NCI-H1694 (cell line): ENCODE measurements at places on chromosomes 3 and 15.

DNA sequence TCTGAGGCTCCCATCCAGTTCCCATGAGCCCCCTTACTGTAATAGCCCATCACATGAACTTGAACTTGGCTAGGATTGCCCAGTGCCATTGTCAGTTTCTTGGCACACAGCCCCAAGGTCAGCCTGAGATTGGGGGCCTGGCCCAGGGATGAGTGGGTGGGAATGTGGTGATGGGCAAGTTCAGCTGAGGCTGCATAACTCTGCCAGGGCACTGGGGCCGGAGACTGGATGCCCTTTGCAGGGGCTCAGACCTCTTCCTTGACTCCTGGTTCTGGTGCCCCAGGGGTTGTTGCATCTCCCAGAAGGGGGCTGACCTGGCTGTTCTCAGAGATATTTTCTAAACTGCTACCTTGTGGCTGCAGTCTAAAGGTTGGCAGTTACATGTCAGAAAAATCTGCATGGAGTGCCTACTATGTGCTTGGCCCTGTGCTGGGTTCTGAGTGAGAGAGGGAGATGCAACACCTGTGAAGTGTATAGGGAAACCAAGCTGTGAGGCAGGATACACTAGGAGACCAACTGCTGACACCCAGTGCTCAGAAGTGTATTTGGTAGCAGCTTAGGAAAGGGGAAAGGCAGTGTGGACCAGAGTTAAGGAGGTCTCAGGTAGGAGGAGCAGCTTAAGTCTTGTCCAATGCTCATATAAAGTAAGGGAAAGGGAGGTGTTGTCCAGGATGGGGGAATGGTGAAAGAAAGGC lies 74.8 kb upstream of the PRR23C start:
- DNase-seq, result no peak

- no peak for DNase-seq
Measured at GRCh38 chr15:23687143-23687470, at the start of gene NDN. NDN (minus strand) TSS chr15:23687305; CDS start chr15:23687217, 88 bp downstream.

DNA sequence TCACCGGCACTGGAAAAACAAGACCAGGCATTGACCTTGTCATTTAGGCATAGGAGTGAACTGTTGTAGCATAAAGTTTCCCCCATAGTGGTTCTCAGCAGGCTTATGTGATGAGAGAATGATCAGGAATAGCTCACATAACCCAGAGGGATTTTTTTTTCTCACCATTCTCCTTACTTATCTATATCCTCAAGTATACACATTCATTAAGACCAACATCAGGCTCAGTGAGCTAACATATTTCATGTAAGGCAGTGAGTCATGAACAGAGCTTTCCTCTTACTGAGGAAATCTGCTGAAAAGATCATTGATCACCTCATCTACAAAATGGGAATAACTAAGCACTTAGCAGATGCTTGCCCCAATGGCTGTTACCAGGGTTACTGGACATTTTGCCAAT lies 396.6 kb upstream of the TMCO5A start:
- DNase-seq, result no peak

GRCh38 chr3:153437666-153438065 lies 275.6 kb downstream of the RAP2B start:
- DNase-seq, result no peak

GRCh38 chr3:47394881-47395280 lies 14.1 kb downstream of the PTPN23 start:
- DNase-seq, result peak; percentile 58

GRCh38 chr15:89740137-89740536 lies 10.9 kb downstream of the MESP1 start:
- DNase-seq, result peak; percentile 70

DNA sequence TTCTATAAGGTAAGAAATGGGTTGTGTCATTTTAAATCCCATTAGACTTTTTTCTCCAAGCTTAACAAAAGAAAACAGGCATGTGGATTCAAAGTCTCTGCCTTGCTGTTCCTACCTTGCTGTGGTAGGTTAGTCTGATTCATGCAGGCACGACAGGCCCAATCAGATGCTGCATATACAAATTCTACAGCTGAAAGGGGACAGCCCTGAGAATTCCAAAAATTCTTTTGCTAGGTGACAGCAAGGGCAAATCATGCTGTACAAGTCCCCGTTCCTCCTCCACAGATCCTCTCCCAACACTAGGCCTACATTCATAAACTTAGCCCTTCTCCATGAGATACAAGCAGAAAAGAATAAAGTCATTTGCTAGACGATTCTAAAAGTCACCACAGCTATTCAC lies 161.2 kb upstream of the THBS1 start:
- DNase-seq, result no peak

GRCh38 chr15:69480932-69481331 lies 28.3 kb downstream of the RPLP1 start:
- DNase-seq, result no peak

DNA sequence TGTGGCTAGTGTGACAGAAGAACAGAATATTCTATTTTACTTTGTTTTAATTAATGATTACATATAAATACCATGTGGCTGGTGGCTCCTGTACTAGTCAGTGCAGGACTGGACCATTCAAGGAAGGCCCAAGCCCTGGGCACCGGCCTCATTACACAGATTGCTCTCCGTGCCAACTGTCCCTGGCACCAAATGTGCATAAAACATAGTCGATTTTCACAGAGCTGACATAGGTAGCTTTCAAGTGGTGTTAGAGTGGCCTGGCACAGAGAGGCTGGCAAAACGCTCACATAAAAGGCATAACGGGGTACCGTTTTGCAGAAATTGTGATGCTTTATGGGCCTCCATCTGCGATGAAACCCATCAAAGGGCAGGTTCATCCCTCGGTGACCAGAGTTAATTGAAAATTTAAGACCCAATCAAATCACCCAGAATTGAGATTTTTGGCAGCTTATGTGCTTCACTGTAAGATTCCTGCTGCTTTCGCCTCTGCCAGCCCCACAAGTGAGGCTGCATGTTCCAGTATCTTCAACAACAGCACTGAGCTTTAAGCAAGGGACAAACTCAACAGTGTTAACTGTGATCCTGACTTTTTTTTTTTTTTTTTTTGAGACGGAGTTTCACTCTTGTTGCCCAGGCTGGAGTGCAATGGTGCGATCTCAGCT lies 25.9 kb downstream of the RFTN1 start:
- DNase-seq, result no peak

- no peak for DNase-seq
Measured at GRCh38 chr3:112460519-112461195, 38.6 kb downstream of the BTLA start.

- DNase-seq, result no peak
Measured at GRCh38 chr15:89704411-89704810, 13.8 kb downstream of the WDR93 start.

DNA sequence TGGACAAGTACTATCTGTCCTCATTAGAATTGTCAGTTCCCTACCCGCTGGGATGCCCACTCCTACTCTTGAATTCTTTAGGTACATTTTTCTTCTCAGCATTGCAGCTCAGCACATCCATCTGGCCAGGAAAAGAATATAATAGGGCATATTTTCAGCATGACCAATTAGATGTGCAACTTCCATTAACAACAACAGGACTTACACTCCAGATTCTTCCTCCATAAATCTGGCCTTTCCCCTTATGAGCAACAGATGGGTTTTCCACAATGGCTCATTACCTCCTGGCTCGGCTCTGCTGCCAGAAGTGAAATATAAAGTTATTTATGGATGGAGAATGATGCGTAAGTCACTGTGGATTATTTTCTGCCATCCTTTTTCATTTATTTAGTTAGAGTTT lies 443.8 kb upstream of the TGFBR2 start:
- DNase-seq, result no peak

DNA sequence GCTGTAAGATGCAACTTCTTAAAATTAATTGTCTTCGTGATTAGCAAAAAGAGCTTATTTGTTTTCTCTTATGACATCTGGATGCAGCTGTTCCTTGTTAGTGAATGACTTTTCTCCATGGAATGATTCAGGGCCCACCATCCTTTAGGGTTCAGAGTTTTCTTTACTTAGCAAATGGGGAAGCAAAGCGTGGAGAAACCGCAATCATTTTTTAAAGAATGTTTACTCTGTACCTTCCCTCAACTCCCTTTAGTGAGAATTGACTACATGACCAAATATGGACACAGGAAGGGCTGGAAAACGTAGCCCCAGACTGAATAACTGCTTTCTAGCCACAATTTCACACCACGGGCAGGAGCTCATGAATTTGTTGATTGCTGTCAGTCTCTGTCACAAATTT lies 130.1 kb downstream of the EDEM1 start:
- no peak for DNase-seq

DNA sequence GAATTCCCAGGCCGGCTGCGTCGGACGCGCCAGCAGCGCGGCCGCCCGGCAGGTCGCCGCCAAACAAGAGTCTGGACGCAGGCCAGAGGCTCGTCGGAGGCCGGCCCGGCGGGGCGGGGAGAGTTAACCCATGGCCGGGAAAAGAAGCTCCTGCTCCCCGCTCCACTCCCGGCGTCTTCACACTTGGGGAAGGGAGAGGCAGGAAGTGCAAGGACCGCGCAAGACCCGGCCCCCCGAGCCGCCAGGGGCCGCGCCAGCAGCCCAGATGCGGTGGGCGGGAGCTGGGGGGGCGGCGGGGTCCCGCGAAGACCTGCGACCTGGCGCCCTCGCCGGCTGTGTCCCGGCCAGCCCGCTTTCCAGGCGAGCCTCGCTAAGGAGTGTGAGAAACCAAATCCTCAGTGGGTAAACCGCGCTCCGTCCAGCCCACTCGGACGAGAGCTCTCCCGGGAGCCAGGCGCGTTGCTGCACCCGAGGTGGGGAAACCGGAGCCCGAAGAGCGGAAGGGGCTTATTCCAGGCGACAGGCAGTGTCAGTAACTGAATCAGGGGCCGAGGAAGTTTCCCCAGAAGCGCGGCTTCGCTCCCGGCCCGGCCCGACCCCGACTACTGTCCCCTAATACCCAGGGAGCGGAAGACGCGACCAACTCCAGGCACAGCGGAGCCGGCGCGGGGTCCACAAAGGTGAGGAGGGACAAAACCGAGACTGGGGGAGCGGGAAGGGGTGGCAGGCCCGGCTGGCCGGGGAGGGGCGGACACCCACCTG lies 721 bp downstream of the ADAMTS7 start:
- DNase-seq, result no peak

DNA sequence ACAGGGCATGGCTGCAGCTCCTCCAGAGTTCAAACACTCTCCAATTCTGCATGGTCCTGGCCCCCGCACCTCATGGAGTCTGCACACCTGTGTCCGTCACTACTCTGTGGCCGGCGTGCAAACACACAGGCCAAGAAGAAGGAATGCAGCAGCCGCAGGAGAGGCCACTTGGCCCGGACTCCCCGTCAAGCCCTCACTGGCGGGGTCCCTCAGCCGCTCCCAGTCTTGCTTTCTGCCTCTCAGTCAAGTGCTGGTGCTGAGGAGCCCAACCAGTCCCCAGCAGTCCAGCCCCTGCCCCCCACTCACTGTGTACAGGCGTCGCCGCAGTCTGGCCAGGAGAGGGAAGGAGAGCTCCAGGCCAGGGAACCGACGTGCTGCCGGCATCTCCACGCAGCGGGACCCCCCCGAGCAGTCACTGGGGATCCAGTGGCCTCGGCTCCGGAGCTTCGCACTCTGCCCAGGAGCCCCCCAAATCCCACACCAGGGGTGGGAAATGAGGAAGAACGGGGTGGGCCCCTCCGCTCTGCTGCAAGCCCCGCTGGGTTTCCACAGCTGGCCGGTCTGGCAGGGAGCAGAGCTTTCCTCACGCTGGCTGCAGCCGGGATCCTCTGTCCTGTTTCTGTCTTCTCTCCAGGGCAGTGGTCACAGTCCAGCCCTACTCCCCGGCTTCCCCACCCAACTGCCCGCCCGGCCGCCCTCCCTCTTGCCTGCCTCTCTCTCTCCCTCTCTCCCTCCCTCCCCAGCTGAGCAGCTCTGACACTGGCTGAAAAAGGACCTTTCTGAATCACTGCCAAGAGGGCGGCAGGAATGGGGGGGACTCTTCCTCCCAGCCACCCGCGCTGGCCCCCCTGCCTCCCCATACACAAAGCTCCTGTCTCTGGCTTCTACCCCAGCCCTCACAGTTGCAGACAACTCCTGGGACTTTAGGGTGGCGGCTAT lies 16.0 kb downstream of the TNK2 start:
- no peak for DNase-seq

DNA sequence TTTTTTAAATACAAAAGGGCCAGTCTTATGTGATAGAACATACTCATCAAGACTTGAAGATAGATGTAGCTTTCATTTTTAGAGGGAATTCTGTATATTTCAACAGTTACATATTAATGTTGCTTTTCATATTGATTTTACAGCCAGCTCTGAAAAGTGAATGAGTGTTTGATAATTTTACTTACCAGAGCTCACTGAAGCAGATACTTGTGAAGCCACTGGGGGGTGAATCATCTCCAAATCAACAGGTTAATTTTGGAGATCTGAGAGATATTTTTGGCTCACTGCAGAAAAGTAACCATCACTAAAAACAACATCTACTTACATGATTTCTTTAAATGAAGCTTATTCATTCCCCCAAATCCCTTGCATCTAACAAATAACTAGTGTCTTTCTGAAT lies 24.7 kb downstream of the TNFAIP8L3 start:
- no peak for DNase-seq

DNA sequence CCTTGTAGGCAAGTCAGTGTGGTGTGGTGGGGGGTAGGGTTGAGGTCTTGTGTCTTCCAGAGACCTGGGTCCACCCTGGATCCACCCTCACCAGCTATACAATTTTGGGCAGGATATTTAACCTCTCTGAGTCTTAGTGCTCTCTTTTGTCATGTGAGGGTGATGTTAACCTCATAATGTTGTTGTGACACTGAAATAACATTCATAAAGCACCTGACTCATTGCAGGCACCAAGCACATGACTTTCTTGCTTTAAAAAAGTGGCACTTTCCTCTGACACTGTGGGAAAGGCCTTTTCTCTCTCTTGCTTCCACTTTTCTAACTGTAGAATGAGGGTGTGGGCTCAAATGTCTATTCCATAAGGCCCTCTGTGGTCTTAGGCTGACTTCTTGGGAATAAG lies 75.5 kb downstream of the SCN10A start:
- DNase-seq, result no peak
